ENCODE measurements at places on chromosomes 16 and 17.

DNA sequence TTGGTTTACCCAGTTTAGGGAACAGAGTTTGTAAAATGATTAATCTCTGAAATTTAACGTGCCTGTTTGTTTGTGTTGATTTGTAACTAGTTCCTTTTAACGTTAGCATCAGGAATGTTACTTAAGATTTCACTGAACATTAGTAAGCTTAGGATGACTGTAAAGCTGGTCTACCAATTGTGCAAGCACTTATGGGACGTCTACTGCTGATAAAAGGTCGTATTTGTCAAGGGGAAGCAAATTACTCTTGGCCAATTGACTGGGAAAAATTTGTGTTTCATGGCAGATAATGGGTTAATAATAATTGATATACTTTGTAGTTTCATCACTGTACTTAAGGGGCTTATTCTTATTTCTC, 11.8 kb downstream of the METTL9 start:
- DNase-seq, result peak; percentile 52

DNA sequence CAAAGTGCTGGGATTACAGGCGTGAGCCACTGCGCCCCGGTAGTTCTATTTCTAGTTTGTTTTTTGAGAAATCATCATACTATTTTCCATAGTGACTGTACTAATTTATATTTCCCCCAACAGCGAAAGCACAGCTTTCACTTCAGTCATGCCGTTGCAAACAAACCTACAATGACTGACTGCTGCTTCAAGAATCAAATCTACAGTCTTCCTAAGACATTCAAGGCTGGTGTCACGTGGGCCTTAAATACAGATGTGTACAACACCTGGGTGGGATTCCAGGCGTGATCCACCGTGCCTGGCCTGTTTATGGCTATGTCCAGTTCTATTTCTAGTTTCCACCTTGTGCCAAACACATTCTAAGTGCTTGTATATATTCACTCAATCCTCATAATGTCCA, 72.0 kb downstream of the ABCC6 start:
- DNase-seq, result no peak

GRCh38 chr17:41792845-41793783, 6.6 kb upstream of the JUP start:
- DNase-seq, result peak; percentile 59

GRCh38 chr16:74448990-74449389, 27.7 kb upstream of the CLEC18B start:
- peak; percentile 99 for DNase-seq

DNA sequence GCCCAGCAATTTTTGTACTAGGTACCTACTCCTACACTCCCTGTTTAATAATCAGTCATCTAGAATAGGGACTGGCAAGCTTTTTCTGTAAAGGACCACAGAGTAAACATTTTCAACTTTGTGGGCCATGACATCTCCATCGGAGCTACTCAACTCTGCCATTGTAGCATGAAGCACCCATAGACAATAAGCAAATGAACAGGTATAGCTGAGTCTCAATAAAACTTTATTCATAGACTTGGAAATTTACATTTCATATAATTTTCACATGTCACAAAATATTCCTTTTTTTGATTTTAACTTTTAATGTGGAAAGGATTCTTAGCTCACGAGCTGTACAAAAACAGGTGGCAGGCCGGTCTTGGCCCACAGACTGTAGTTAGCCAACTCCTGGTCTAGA, 345.8 kb downstream of the SOX9 start:
- no peak for DNase-seq

- DNase-seq, result no peak
Observed at GRCh38 chr16:16857012-16857411, 478.1 kb downstream of the NPIPA7 start.

DNA sequence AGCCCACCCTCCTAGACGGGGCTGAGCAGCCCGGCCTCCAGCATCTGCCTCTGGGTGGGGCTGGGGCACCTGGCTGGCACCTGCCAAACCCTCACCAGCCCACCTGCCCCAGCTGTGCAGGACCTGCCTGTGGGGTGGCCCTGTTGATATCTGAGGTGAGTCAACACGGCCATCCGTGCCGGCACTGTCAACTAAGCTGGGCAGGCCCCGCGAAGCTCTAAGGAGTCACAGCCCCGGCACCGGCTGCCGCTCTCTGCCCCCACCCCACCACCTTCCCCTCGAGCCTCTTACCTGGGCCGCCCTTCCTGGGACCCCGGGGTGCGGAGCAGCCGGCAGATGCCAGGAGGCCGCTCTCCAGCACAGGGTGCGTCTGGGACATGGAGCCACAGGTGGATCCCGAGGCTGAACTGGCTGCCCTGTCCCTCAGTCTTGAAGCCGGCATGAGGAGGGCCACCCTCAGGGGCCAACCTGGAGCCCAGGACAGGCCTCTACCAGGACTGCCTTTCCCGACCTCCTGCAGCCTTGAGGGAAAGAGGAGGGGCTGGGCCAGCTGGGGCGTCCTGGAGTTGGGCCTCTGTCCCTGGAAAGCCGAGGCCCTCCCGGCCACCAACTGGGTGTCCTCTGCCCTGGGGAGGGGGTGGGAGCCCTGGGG, 515 bp downstream of the CBFA2T3 start:
- no peak for DNase-seq

GRCh38 chr16:53829186-53829747, 125.3 kb downstream of the FTO start:
- DNase-seq, result peak; percentile 21

- no peak for DNase-seq
Observed at GRCh38 chr16:85304337-85304736, 192.1 kb upstream of the CIBAR2 start.

DNA sequence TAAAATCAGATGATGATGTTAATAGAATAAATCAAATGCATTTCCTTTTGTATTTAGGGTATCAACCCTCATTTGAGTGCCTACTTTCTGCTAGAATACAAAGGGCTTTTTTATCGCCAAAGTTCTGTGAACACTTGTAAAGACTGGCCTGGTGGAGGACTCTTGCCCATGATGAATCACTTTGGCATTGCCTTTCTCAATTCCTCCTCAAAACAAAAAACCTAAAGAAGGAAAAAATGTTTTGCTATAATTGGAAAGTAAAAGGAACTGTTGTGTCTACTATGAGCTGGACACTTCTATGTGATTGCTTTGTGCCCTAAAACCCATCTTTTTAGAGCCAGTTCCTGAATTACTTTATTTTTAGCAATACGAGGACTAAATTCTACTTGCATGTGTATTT, 13.0 kb upstream of the DHRS11 start:
- peak; percentile 37 for DNase-seq

GRCh38 chr17:15501282-15501681, 33.9 kb upstream of the CDRT4 start:
- DNase-seq, result no peak

- peak; percentile 31 for DNase-seq
Observed at GRCh38 chr17:62692721-62693431, 65.4 kb downstream of the MRC2 start.

GRCh38 chr16:68469796-68470460, 21.6 kb upstream of the SMPD3 start:
- DNase-seq, result peak; percentile 2
